Lung microvascular endothelial cell (primary cell): ENCODE measurements at places on chromosomes 2 and 18.

GRCh38 chr18:57727952-57728807, 74.9 kb downstream of the ATP8B1 start:
- DNase-seq, result peak; percentile 96

DNA sequence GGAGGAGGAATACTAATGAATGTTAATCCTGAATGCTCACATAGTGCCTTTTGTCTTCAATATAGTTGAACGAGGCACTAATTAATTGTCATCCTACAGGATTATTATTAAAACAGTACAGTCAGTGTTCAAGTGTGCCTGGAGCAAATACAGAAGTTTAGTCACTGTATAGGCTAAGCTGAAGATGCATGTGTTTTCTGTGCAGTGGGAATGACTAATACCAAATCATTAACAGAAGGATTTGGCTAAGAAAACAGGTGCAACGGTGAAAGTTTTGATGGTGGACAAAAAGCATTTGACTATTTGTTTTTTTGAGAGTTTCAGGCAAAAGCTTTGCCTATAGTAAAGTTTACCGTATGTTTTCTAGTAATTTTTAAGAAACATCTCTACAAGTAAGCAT, 62.8 kb downstream of the DCC start:
- DNase-seq, result no peak

DNA sequence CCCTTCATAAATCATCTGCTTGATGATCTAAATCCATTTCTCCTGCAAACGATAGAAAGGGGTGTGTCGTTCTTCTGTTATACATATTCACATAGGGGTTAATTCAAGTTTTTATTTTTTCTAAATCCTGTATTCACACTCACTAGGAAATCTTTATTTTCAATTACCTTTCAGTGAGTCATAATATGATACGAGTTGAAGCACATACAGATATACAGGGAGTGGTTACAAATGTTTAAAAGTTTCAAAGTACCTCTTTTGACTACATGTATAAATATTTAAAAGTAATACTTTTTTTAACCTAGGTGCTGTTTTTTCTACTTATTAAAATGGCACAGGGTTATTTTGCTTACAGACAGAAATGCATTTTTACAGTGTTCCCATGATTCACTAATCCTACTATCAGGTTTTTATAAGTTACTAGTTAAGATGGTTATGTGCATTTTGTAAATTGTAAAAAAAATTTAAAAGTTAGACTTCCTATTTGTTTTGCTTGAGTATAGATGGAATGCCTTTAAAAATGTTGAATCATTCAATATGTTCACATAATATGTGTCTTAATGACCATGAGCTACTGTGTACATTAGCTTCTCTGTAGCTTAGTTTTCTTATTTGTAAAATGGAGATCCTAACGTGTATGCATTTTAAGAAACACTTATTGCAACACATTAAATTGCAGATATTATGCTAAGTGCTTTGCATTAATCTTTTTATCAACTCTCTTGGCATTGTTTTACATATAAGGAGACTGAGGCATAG, 1378.1 kb downstream of the DSC3 start:
- no peak for DNase-seq

- DNase-seq, result no peak
Observed at GRCh38 chr18:78906066-78906465, 73.6 kb upstream of the SALL3 start.

- no peak for DNase-seq
Observed at GRCh38 chr2:10359246-10359645, 56.5 kb downstream of the HPCAL1 start.

DNA sequence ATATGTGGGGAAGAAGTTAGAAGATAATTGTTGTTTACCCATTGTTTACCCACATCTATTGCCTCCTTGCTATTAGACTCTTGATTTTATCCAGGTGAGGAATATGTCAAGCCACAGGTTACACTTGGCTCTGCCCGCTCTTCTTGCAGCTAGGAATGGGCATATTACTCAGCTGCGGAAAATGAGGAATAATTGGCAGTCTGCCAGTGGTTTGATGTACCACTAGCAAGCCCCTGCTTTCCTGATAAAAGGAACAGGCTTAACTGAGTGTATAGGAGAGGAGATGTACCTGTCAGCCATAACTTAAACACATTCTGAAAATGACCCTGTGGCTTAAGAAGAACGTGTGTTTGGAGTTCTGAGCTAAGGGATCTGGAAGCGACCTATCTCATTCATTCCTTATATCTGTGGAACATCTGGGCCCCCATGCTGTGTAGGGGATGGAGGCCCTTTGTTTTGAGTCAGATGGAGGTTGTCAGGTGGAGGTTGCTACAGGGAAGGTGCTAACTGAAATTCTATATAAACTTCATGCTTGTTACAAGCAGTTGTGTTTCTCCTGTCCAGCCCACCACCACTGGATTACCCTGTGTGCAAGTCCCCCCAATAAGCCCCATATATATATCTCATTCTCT, 4.6 kb upstream of the FMNL2 start:
- peak; percentile 21 for DNase-seq

DNA sequence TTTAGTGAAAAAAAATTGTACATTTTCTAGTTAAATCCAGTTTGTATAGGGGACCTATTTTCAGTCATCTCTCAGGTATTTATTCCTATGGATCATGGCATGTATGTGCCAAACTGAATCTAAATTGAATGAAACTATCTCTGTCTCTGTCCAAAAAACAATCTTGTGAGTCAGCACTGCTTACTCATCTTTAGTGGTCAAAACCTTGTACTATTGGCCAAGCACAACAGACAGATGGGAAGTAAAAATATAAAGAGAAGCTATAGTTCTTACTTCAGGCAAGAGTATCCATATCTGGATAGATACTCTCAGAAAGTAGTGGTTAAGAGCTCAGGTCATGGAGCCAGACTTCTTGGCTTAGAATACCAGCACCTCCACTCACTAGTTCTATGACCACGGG, 76.0 kb upstream of the KLHL14 start:
- no peak for DNase-seq

DNA sequence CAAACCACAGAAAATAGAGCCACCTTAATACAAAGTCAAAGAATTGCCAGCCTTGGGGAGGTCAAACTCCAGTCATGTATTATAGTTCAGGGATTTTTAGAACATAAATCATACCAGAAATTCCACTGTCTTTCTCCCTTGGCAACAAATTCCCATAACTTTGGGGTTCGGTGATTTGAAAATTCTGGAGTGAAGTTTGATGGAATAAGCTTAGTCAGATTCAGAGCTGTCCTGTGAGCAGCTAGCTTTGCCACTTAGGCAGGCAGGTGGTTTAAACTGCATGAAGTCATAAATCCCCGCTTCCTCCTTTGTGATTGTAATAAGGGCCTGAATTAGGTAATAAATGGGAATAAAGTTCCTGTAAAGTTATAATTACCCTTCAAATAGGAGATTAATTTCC, 457.0 kb upstream of the HNMT start:
- DNase-seq, result no peak

DNA sequence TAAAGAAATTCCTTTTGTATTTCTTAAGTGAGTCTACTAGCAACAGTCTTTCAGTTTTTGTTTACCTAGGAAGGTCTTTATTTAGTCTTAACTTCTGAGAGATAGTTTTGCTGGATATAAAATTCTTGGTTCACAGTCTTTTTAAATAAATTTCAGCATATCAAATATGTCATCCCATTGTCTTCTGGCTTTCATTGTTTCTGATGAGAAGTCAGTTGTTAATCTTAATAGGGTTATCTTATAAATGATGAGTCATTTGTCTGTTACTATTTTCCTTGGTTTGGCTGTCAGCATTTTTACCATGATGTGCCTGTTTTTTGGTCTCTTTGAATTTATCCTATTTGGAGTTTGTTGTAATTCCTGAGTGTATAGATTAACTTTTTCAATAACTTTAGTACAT, 129.3 kb downstream of the FAM210A start:
- no peak for DNase-seq
